Kidney tubule cell (primary cell): ENCODE measurements at places on chromosomes 13 and 19.

DNA sequence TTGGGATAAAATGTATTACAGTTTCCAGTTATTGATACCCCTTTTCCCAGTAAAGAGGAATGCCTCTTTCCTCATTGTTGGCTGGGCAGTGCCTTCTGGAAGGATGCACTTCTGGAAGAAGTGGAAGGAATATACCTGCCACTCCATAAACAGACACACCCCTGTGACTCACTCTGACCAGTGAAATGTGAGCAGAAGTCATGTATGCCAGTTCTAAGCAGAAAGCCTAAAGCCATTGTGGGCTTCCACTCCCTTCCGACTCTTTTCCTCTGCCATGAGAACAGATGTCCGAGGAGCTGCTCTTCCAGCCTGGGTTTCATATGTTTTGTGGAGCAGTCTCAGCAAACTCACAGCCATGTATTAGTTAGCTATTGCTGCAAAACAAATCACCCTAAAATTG lies 166.1 kb upstream of the SERP2 start:
- DNase-seq, result no peak

DNA sequence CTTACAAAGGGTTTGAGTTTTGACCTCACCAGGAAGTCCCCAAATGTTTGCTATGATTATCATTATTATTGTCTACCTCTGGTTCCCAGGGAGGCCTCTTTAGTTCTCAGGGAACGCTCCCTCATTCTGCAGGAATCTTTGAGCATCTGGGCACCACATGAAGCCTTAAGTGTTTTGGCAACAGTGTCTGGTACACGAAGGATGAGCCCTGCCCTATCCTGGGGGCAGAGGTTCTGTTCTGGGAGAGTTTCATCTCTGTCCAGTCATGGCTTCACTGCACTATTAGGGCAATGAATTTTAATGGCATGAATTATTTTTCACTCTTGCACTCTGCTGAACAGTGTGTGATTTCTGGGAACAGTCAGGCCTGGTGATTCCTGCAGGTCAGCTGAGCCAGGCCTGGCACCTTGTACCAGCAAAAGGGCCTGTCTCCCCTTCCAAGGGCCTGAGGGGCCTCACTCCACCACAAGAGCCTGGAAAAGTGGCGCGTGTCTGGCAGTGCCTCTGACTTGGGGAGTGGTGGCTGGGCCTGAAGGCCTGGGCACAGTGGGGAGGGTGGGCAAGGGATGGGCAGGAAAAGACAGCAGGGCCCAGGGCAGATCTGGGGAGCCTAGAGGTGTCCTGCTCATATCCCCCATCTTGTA lies 4.6 kb downstream of the FAM187B start:
- DNase-seq, result no peak

- peak; percentile 68 for DNase-seq
Measured at GRCh38 chr13:36275190-36276002, 22.2 kb downstream of the CCDC169 start.

- no peak for DNase-seq
Measured at GRCh38 chr13:81104035-81104715, 763.2 kb upstream of the SPRY2 start.

DNA sequence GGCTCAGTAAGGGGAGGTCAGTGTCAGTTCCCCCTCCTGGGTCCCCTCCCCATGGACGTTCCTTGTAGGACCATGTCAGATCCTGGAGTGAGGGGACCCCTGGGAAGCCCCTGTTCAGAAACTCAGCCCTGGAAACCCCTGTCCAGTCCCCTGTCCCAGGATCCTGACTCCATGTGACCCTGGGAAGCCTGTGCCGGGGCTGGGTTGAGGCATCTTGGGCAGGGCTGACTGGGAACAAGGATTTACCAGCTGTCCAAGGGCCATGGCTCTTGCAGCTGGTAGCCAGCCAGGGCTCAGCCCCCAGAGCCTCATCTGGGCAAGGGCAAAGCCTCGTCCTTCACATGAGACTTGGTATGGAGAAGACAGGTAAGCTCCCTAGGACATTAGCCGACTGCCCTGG lies 25.1 kb downstream of the CEACAM4 start:
- no peak for DNase-seq

DNA sequence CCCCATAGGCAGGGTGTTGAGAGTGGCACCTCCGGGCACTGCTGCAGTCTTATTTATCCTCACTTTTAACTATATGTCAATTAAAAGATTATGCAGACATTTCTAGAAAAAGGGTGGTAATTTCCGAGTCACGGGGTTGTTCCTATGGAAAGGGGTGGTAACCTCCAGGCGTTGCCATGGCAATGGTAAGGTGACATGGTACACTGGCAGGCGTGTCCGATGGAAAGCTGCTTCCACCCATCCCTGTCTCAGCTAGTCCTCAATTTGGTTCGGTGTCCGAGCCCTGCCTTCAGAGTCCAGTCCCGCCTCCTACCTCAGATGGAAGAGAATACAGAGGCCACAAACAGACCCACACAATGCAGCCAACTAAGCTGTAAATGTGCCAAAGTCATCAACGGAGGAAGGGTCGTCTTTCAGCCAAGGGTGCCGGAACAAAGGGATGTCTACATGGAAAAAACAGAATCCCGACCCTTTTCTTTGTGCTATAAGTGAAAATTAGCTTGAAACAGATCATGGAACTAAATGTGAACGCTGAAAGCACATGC lies 72.6 kb upstream of the C13orf46 start:
- DNase-seq, result no peak

DNA sequence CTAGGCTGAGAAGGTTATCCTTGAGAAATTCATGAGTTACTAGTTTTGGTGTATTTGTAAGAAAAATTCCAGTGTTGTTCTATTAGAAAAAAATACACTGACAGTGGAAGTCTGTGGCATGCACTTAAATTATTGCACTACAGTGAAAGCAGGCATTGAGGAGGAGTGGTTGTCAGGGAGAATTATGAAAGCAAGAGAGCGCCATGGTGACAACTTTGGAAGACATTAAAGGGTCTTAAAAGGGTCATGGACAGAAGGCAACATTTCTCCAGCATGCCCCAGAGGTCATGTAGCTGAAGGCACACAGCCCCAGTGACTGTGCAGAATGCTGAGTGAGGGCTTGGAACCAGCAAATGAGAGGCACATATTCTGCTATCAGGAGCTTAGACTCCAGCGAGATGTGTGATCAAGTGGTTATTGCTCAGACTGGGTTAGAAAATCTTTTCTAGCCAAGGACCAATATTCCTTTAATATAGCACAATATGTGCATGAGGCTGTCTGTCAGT lies 292.7 kb downstream of the OLFM4 start:
- no peak for DNase-seq

DNA sequence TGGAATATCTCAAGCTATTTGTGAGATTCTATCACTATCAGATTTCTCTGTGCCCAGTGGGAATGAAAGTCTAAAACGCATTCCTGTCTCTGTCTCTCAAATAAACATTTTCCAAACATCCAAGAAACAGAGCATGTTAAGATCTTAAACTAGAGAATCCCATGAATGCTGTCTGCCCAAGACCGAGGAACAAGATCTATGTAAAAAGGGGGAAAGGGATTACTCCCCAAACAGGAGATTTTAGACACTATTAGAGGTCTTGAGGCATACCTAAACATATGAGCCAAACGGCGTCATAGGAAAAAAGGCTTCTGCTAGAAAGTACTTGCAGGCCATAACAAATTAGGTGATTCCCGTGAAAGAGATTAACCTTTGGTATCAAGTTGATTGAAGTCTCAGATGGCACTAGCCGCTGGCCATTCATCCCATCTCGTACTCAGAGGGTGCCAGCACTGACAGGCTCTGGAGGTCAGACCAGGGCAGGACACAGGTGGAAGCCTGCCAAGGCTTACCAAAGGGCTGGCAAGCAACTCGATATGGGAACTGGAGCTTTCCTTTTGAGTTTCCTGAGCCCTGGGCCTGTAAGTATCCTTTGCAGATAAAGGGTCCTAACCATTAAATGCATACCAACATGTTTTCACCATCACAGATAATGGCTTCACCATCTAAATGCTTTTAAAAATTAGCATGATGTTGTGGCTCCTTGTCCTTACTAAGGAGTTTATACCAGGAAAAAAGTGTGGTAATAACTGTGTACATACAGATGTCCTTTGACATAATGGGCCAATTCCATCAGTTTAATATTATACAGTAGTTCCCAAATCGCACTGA lies 225.2 kb downstream of the FOXO1 start:
- DNase-seq, result peak; percentile 55

GRCh38 chr19:54153731-54154326 lies 5.7 kb downstream of the LENG1 start:
- DNase-seq, result no peak

DNA sequence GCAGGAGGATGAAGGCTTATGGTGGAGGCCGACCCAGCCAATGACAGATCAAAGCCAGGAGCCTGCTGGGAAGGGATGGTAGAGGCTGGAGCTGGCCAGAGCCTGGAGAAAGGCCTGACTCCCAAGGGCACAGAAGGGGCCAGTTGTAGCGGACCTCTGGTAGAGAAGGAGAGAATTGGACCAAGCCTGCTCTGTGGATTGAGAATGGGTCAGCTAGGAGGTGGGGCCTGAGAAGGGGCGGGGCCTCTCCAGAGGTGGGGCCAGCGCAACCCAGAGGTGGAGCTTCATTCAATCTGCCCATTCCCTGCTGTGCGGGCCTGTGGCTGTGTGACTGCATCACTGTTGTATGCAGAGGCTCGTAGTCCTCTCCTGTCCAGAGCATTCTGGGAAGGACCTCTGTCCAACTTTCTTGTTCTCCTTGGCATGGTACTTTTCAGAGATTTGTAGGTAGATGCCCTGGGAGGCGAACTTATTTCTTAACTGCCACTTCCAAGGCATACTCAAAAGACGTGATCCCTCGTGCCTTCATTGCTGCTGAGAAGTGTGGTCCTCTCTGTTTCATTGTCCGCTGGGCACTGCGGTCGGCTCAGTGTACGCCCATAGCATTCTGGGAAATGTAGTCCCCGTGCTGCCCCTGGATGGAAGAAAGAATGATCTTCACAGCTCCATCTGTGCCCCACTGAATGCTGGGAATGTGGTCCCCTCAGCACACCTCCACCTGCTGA lies 6.7 kb downstream of the GRIN2D start:
- no peak for DNase-seq

GRCh38 chr13:29550430-29550988 lies 45.0 kb downstream of the SLC7A1 start:
- no peak for DNase-seq

DNA sequence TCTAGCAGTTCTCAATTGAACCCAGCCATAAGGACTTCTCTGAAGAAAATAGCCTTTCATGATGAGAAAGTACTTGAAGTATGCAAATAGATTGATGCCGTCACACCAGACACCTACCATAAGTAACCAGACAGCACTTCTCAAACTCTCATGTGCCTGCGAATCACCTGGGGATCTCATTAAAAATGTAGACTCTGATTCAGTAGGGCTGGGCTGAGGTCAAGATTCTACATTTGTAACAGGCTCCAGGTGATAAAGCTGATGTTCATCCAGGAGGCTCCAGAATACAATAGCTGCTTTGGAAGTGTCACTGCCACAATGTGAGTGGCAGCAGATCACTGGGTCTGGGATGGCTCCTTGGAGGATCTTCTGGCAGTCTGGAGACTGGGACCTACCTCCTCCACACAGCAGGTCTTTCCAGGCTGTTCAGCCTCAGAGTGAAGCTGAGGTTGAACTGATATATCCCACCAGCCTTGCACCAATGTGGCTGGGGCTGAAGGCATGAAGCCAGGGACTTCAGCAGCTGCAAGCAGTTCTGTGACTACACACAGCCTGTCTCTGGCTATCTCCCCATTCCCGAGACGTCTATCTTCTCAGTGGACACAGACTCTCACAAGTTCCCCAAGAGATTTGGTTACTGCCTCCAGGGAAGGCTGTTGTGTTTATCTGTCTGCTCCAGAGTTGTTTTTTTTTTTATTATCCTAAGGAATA lies 9.1 kb downstream of the MBNL2 start:
- peak; percentile 75 for DNase-seq

DNA sequence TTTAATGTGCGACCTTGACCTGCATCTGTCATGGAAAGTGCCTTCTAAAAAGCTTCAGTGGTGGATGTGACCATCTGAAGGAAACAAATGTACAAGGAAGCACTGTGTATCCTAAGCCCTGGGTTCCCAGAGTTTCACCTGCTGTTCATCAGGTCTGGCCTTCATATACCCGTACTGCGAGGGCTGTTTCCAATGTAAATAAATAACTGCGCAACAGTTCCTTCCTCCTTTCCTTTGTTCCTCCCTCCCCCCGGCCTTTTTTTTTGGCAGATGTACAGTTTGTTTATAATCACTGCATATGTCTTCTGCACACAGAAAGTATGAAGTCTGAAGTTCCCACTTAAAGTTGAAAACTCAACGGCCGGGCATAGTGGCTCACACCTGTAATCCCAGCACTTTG lies 5.2 kb downstream of the FAAP24 start:
- DNase-seq, result no peak

- peak; percentile 92 for DNase-seq
Measured at GRCh38 chr19:17797424-17798201, 2.7 kb downstream of the B3GNT3 start.

- peak; percentile 6 for DNase-seq
Measured at GRCh38 chr13:35470671-35471661, 5.5 kb downstream of the MAB21L1 start.

DNA sequence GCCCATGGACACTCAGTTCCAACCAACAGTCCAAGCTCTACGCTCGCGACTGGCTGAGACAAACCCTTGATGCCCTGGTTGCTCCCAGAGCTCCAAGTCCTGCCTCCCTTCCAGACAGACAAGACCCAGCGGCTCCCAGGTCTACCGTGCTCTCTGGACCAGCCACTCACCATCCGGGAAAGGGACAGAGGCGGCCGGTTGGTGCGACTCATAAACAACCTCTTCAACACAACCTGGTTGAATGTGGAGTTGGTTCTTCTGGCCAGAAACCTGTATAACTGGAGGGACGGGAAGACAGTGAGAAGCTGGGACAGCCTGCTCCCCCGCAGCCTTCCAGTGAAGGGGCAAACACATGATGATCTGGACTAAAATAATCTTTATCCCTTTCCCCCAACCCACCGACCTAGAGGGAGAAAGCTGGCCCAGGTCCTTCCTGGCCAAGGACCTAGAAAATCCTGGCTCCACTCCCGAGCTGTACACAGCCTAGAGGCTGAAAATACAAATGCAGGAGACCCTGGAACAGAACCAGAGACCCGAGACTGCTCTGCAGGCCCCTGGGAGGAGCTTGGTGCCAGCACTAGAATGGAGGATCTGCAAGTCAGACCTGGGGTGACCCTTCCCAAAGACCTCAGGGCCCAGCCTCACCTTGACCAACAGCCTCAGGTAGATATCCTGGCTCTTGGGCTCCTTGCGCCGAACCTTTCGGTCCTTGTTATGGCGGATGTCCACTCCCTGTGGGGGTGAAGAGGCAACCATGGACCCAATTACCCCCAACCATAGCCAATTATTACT lies 1.6 kb downstream of the RPL18 start:
- DNase-seq, result no peak

DNA sequence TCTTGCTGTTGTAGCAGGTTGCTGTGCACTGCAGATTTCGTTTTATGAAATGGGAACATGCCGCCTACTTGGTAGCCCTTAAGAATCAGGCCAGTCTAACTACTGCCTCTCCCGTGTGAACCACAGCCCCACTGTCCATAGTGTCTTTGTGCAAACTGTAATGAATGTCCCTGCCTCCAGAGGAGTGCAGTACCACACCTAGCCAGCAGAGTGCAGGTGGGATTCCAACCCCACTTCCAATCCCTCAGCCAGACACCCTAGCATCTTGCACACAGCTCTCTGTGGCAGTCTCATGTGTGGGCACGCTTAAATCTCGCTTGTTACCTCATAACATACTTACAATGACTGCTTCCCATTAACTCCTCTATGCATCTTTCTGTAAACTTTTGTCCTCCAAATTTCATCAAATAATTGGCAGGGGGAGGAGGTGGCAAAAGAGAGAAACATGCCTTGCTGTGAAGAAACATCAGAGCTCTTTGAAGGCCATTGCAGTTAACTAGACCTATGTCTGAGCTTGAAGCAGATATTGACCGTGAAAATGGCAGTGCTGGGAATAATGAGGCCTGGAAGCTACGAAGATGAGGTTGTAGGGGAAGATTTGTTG lies 47.2 kb downstream of the ZAR1L start:
- peak; percentile 35 for DNase-seq

- no peak for DNase-seq
Measured at GRCh38 chr19:34387446-34387810, 16.8 kb upstream of the PDCD2L start.
